ENCODE measurements at places on chromosomes 7 and 10.
A peak's percentile ranks its signal among the peaks of the same experiment; 100 is the strongest.

GRCh38 chr10:52623761-52624160 lies 148.8 kb downstream of the MBL2 start:
- no peak for DNase-seq

DNA sequence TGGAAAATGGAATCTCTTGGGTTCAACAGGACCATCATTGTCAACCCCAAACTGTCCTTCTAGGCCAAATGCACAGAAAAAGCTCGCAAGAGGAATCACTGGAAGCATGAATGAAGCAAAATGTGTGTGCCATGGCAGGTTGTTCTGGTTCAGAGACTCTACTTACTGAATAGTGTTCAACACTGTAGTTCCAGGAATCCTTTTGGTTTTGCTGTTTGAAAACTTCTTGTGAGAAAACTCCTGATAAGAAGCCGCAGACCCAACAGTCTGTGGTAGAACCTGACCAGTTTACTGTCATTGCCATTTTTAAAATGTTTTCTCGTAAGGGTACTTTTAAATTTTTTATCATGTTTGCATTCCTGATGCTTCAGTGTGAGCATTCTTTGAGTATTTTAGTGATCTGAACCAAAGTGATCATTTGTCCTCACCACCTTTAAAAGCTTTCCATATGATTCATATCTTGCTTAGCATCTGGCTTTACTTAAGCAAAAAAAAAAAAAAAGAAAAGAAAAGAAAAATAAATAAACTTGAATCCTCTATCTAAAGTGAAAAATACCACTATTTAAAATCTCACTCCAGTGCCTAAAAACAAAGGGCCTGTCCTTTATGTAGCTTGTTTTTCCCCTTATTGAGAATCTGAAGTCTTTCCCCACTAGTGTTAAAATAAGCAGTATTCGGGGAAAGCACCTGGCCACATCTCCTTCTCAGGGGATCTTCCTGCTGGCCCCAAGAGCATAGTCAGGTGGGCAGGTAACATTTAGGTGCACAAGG lies 92.4 kb downstream of the WNT2 start:
- no peak for DNase-seq

DNA sequence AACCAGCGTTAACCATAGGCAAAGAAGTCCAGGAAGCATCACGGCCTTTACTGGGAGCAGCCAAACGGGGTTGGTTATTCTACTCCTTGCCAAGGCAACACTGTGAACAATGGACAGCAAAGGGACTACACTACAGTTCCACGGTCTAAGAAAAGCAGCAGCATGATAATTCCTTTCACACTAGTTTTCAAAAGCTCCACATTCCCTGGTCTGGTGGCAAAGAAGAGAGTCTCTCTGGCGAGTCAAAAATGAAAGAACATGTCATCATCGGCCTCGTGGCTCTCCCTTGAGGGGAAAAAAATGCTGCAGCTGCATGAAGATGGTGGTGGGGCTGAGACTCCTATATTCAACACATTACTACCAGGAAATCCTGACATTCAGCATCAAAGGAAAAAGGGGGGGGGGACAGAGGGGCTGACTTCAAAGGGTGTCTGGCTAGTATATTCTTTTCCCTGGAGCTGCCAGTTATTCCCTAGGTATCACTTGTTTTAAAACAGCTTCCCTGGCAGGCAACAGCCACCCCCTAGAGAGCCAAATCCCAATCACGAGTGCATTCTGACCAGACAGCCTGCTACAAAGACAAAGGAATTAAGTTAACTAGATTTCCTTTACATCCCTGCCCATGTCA lies 49.1 kb downstream of the SLC37A3 start:
- DNase-seq: no peak

GRCh38 chr7:154736389-154736788 lies 266.5 kb downstream of the PAXIP1 start:
- DNase-seq: no peak

DNA sequence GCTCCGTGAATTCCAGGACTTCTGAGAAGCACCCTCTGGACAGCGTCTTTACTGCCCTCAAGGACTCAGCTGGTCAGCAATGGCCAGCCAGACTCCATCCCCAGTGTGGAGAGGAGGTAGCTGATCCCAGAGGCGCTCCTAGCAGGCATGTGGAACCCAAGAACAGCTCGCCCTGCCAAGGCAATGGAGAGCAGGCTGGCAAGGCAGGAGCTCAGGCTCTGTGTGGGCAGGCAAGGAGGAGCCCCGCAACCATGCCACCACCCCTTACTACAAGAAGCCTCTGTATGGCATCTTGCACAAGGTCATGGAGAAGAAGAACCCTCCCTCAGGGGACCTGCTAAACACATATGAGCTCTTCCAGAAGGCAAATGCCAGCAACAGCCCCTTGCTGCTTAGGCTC lies 34.4 kb upstream of the SGMS1 start:
- DNase-seq: no peak

GRCh38 chr10:120115959-120116358 lies 223.4 kb downstream of the SEC23IP start:
- DNase-seq: no peak

- DNase-seq: no peak
These were observed 73.7 kb downstream of the EVX1 start for GRCh38 chr7:27316311-27316710.

DNA sequence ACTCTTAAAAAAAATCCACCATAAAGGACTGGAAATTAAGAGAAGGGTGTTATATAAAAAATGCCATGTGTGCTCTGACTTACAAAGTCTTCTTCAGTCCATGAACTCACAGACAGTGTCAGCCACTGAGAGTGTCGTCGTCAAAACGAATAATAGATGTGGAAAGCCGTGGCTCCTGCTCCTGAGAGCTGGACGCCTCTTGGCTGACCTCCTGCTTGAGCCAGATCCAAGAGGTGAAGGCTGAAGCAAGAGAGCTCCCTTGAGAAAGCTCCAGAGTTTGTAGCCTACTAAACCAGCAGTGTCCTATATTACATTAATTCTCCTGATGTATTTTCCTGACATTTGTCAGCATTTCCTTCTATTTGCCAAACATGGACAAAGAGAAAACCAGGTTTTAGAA lies 234.3 kb upstream of the C7orf33 start:
- DNase-seq: no peak

DNA sequence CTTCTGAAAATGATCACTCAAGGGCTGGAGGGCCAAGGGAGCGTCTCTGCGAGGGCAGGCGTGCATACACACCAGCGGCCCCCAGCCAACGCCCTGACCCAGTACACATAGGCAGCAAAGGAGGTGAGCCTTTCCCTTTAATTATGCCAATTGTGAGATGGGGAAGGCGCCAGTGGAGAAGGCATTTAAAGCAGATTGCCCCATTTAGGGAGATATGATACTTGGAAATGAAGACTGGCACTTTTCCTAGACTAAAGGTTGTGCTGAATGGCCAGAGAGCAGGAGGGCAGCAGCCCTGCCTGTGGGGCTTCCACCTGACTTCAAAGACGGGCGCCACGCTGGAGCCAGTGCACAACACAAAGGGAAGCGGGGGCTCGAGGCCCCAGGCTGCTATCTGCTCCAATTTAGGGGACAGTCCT lies 24.1 kb downstream of the HIPK2 start:
- no peak for DNase-seq

DNA sequence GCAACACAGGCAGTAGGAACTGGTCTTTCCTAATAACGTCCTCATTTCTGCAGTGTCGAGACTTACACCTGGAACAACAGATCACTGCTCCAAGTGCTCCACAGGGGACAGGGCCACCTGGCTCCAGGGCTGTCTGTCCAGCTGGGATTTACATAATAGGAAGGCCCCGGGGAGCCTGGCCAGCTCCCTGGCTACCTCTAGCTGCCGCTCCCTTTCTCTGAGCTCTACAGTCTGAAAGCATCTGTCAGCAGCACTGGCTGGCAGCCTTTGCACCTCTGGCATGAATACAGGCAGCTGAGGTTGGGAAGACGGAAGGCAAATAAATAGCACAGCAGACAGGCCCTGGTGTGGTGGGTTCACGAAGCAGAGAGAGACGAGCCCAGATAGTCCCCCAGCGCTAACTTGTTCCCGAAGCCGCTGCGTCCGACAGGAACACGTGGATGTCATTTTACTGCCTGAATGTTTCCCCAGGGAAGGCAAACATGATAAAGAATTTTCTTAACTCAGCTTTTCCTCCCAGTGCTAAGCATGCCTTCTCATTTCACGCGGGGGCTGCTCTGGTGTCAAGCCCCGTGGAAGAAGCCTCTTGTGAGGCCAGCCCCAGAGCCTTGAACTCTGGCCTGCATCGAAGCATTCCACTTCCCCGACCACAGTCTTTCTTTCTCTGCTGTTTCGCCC lies 105.4 kb downstream of the ITIH5 start:
- DNase-seq: no peak

GRCh38 chr7:157760004-157760730 lies 423.4 kb downstream of the DNAJB6 start:
- DNase-seq: no peak

GRCh38 chr10:94493463-94493862 lies 52.1 kb upstream of the HELLS start:
- no peak for DNase-seq

GRCh38 chr10:86599041-86599440 lies 55.3 kb upstream of the OPN4 start:
- DNase-seq: no peak

DNA sequence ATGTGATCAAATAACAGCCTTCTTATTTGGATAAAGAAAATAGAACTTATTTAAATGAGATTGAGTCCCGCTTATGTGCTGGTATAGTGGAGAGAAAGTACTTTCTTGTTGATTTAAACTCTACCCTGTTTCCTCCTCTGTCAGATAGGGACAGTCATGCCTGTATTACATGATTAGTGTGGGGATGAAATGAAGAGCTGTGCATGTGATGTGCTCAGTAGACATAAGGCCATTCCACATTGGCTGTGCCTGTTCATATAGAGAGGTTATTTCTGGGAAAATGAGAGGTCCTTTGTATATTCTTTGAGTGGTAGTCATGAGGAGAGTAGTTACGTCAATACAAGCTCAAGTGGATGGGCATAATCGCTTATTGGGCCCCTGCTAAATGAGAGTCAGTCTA lies 5.7 kb downstream of the MTURN start:
- DNase-seq: peak; percentile 77

- DNase-seq: no peak
These were observed 193.5 kb upstream of the GPR26 start for GRCh38 chr10:123472606-123473005.

GRCh38 chr10:70500812-70501301 lies 22.3 kb downstream of the PALD1 start:
- DNase-seq: no peak

GRCh38 chr7:16762177-16762576 lies 8.6 kb downstream of the TSPAN13 start:
- DNase-seq: no peak

DNA sequence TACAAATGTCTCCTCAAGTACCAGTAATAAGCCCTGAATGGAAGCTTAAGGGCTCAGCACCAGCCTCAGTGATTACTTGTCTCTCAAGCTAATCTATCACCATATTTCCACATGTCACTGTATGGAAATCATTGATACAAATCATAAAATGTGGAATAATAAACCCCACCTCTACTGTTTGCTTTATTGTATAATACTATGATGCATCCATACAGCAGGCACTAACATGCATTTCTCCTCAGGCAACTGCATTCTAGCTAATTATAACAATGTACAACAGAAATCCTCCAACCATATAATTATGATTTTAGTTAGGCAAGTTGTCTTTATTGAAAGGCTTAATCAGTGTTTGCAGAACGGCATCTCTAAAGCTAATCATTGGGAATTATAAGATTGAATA lies 26.2 kb downstream of the CRPPA start:
- DNase-seq: no peak

DNA sequence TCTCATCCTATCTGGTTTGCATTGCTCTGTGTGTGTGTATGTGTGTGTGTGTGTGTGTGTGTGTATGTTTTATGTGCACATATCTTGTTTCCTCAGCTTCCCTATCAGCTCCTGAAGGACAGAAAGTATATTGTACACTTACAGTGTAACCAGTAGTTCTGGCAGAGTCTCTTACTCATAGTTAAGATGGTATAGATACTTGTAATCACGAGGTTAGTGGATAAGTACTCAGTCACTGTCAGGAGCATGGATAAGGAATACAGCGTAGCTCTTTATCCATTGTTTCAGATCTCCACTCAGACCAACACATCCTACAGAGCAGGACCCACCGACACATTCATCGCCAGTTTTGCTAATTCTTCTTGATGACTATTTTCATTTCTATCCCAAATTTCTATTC lies 275.0 kb downstream of the TSPAN12 start:
- no peak for DNase-seq

DNA sequence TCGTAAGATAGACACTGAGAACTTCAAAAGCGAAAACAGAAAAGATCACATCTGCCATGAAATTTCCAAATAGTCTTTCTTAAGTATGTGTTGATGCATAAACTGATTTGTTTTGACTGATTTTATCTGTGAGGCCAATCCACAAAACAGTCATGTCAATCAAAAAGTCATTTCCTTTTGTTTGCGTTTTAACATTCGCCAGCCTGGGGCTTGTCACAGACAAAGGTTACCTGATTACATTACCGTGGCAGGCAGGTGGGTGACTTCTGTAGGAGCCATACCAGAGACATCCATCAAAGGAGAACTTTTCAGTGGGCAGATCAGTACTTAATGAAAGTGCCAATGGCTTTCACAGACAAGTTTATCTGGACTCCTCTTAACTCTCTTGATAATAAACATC lies 45.5 kb upstream of the BET1 start:
- DNase-seq: no peak

GRCh38 chr7:90657481-90657880 lies 61.4 kb downstream of the CDK14 start:
- no peak for DNase-seq

- no peak for DNase-seq
These were observed 26.7 kb upstream of the CRHR2 start for GRCh38 chr7:30708983-30709382.

DNA sequence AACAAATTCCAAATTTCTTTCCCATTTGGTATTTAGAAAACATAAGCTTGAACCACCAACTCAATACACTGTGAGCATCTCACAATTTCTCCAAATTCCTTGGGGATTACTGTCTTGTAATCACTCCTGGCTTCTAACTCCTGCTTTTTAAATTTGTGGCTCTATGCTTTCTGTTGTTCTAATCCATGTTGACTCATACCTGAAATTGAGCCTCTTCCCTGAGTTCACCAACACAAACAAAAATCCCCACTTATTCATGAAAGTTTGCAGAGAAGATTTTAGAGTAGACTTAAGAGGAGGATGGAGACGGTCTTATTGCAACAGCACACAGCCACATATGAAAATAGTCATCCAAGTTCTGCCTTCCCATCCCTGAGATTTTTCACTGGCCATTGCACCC lies 252.5 kb downstream of the PTEN start:
- DNase-seq: no peak

DNA sequence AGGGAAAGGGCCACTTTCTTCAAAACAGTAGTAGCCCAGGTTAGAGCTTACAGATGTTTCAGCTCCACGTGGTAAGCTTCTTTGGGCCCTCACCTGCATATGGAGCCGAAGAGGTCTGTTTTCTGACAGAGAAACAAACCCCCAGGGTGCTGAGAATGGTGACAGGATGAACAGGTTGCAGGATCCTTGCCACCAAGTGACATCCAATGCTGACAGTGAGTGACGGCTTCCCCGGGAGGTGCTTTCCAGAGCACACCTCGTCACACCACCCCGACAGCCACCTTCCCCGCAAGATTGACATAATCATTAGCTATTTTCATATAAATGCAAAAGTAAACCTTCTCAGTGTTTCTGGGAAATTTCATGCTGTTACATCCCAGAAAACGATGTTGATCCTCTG lies 109.3 kb upstream of the BTBD16 start:
- no peak for DNase-seq

- no peak for DNase-seq
These were observed 151.6 kb downstream of the SND1 start for GRCh38 chr7:127803626-127804025.

GRCh38 chr7:97088364-97088763 lies 29.1 kb upstream of the SDHAF3 start:
- no peak for DNase-seq

- no peak for DNase-seq
These were observed 110.2 kb downstream of the LARP4B start for GRCh38 chr10:821322-821721.
